GF-D8 (cell line): ENCODE measurements at places on chromosomes 13 and 19.

GRCh38 chr13:111861766-111862366, 205.1 kb upstream of the SOX1 start:
- DNase-seq: no peak

DNA sequence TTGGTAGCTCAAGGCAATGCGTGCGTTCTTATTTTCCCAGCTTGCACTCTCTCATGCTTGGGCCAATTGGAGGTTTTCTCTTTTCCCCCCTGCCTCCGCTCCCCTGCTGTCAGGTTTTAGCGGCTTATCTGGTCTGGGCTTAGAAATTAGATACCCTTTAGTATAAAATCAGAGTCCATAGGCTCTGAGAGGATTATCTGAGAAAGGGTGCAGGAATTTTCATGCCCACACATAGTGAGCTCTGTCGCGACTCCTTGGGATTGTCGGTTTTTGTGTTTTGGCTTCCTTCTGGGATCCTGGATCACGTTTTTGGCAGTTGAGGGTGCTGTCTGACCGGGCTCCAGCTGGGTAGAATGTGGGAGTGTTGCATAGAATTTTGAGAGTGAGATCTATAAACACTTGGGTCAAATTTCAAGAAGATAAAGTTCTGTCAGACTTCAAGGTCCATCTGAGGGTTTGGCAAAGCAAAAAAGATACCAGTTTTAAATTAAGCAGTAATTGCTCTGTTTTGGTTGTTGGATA, 12.4 kb downstream of the CHAF1A start:
- DNase-seq: no peak

DNA sequence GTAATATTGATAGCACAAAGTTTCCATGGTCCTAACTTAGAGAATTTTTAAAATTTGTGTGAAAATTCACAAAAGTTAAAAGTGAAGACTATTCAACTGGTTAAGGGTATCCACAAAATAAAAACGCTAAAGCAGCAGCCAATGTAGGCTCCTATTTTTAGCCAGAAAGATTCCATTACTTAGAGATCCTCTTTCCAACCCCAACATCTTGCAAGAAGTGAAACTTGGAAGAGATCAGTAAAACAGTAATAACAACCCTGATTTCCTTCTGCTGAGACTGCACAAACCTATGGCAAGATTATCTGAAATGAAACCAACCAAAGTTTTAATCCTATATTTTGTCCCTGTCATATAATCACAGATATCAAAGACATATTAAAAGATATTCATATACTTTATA, 8.5 kb downstream of the TBC1D4 start:
- no peak for DNase-seq

DNA sequence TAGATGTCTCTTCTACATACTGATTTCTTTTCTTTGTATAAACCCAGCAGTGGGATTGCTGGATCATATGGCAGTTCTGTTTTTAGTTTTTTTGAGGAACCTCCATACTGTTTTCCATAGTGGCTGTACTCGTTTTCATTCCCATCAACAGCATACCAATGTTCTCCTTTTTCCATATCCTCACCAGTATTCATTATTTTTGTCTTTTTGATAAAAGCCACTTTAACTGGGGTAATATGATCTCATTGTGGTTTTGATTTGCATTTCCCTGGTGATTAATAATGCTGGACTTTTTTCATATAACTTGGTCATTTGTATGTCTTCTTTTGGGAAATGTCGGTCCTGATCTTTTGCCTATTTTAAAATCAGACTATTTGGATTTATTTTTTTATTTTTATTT, 108.5 kb downstream of the PAN3 start:
- DNase-seq: no peak

DNA sequence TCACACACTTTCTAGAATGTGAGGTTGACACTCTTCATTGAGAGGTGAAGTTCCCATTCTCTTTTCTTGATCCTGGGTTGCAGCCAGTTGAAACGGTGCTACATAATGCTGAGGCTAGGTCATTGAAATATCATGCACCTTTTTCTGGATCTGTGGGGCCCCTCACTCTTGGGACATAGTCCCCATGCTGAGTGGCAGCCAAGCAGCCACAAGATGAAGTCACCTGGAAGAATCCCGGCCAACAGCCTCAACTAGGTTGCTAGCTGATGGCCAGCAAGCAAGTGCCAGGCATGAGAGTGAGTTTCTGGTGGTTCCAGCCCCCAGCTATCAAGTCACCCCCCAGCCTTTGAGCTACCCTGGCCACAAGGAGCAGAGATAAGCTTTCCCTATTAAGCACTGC, 148.5 kb upstream of the TSHZ3 start:
- no peak for DNase-seq

DNA sequence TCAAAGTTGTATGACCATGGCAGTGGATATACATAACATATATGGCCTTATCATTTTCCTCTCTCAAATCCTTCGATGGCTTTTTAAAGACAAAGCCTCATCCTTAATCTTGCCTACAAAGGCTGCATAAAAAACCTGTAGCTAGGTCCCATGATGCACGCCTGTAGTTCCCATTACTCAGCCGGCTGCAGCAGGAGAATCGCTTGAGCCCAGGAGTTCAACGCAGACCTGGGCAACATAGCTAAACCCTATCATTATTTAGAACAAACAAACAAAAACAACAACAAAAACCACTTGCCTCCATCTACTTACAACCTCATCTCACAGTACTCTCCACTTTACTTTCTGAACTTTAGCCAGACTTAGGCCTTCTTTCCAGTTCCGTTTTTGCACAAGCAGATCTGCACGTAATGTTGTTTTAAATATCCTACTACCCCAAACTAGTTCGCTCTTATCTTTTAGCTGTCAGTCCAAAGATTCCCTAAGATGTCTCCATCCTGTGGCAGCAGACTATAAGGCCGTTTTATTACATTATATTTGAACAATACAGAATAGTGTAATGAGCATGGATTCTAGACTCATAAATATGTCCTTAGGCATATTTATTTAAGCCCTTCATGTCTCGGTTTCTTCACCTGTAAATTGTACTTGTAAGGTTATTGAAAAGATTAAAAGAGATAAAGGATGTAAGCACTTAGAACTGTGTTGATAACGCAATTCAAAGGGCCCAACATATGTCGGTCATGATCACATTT, 969 bp upstream of the POMP start:
- DNase-seq: peak; percentile 52

DNA sequence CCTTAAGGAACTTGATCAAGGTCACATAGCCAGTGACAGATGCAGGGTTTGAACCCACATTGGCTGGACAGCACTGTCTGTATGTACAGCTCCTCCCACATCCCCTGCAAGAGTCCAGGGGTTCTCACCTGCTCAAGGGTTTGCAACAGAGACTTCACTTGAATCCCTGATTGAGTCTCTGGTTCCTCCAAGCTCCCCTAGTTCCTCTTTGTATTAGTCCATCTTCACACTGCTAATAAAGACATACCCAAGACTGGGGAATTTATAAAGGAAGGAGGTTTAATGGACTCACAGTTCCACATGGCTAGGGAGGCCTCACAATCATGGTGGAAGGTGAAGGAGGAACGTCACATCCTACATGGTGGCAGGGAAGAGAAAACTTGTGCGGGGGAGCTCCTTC, 72.8 kb upstream of the CLDN10 start:
- DNase-seq: peak; percentile 59

DNA sequence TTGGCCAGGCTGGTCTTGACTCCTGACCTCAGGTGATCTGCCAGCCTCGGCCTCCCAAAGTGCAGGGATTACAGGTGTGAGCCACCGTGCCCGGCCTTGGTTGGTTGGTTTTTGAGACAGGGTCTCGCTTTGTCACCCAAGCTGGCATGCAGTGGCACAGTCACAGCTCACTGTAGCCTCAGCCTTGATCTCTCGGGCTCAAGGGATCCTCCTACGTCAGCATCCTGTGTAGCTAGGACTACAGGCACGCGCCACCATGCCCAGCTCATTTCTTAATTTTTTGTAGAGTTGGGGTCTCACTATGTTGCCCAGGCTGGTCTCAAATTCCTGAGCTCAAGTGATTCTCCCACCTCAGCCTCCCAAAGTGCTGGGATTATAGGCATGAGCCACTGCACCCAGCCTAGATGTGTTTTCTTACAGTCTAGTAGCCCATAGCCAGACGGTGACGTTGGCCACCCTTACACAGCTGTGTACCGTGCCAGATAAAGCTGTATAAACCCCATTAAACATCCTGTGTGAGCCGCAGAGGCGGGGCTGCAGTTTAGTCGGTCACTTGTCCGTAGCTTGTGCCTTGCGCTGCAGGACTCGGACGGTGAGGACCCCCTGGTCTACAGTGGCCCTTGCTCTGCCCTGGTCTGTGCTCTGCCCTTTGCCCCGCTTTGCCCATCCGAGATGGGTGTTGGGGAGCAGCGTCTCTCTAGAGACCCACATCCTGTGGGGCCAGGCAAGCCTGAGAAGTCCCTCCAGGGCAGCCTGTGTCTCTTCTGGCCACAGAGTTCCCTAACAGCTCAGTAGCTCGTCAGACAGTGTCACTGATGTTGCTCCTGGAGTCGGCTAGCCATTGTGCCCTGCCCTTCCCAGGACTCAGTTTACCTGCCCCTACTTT, 9.8 kb downstream of the IRF3 start:
- no peak for DNase-seq

DNA sequence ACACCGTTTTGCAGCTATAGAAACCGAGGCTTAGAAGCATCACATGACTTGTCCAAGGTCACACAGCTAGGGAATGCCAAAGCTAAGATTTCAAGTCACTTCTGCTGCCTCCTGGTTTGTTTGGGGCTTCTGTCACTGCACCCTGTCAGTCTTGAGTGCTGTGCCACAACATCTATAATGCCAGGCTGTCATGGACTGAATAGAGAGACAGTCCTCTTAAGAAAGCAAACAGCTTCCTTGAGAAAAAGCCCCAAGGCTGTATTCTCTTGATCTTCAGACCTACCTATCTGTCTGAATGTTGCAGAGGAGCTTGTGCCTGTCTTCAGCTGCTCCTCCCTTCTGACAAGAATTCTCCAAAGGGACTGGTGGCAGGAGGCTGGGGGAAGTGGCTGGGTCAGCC, 81.6 kb downstream of the OLFM4 start:
- no peak for DNase-seq

- no peak for DNase-seq
Measured at GRCh38 chr19:30403203-30403985, 31.2 kb downstream of the ZNF536 start.

- DNase-seq: no peak
Measured at GRCh38 chr19:47068876-47069406, 20.5 kb upstream of the TMEM160 start.

- DNase-seq: no peak
Measured at GRCh38 chr13:30881191-30881651, 24.9 kb upstream of the MEDAG start.

DNA sequence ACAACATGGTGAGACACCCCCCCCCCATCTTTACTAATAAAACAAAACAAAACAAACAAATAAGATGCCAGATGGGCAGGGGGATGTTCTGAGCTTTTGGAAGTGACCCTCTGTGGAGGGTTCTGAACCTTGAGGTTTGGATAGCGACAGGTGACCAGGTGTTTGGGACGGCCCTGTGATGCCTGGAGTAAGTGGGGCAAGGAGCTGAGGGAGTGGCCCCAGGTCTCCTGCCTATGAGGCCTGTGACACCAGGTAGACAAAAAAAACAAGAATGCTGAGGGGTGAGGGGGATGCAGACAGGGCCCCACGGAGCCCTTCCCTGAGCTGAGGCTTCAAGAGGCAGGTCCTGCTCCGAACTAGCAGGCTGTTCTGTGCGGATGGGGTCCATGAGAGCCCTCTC, 9.2 kb downstream of the ADGRE2 start:
- no peak for DNase-seq

GRCh38 chr13:113029487-113030258, 60.7 kb downstream of the MCF2L start:
- no peak for DNase-seq

GRCh38 chr13:71055047-71055446, 812.0 kb downstream of the DACH1 start:
- no peak for DNase-seq
